Globus pallidus (tissue), 1 donor: ENCODE measurements at places on chromosomes 11 and 22.

- DNase-seq, result no peak
These were observed 148.7 kb upstream of the PGR start for GRCh38 chr11:101278286-101278685.

DNA sequence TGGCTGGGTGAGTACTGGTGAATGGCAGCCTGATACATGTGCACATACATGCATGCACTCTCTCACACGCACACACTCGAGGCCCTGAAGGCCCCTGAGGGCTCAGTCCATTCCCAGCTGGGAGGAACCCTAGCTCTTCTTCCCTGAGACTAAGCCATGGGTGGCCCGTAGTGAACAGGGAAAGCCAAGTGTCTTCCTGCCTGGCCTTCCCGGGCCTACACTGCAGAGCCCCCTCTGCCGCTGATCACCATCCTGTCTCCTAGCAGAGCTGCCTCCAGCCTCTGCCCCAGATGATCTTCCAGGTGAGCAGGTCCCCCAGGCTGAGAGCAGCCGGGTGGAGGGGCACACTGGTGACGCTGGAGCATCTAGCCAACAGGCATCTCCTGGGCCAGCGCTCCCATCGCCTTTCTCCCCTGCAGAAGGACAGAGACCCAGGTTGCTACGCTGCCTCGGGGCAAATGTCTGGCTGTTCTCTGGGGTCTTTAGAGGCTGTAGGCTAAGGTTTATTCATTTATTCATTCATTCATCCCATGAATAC lies 57.3 kb downstream of the CD82 start:
- DNase-seq, result no peak

GRCh38 chr22:30178181-30179126 lies 68.1 kb downstream of the LIF start:
- DNase-seq, result no peak

DNA sequence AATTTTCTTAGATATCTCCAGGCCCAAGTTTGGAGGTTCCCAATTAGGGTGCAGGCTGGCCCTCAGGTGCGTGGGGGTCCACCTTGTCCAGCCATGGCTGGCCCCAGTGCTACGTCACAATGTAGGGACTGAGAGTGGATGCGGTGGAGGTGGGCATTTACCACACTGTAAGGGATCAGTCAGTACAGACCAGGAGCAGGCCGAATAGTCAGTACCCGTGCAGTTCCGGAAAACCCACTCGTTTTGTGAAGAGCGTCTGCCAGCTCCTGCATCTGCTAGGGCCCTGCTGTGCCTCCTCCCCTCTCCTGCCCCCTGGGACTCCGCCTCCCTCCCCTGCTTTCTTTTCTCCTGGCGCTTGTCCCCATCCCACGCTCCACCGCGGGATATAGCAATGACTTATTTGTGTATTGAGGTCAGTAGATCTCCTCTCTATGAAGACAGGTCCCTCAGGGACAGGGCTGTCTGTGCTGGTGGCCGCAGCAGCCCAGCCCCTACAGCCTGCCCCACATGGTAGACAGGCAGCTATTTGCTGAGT lies 50.4 kb upstream of the SEPTIN5 start:
- DNase-seq, result no peak

DNA sequence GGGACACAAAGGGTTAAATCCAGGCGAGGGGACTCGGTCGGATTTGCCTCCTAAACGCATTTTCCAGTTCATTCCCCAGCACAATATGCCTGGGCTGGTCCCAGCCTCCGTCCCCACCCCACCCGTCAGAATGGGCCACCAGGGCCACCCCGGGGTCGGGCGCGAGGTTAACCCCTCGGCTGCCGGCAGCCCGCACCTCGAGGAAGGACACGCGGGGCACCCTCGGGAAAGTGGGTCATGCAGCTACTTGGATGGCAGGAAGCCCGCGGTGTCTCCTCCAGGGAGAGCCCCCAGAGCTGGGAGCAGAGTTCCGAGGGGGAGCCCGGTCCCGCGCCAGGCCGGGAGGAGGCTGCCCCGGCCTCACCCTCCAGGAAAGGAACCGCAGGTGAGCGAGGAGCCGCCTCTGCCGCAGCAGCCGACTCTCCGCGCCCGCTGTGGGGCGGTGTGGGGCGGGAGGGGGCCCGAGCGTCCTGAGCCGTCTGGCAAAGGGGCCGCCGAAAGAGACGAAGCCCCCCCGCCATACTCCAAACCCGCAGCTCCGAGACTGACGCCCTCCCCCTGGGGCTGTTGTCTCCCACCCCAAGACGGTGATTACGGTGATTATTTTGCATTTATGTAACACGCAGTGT lies 1.4 kb downstream of the NECTIN1 start:
- DNase-seq, result no peak

DNA sequence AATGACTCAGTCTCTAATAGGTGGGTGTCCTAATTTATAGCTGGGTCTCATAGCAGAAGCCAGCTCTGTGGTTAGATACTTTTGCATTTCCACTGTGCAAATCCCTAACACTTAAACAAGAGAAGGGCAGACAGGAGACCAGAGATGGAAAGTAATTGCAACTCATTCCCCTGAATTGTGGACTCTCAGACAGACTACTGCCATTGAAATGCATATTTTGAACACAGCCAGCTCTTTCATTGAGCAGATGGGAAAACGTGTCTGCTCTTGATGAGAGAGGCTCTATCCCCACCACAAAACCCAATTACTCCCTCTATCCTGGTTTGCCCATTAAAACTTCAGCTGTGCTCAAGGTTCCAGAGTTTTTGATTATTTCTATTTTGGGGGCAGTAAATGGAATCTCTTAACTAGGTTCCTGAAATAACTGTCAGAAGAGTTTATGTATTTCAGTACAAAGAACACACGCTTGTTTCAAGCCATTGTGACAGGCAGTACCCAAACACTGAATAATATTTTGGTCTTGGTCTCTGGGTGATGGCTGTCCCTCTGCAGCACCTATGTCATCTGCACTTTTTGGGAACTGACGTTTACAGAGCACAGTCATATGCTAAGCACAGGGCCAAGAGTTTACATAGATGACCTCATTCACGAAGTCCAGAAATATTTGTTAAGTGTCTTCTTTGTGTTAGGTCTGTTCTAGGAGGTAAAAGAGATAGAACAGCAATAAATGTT lies 41.7 kb downstream of the FAM227A start:
- DNase-seq, result no peak

GRCh38 chr11:114250993-114251814 lies 45.0 kb upstream of the NNMT start:
- DNase-seq, result no peak

DNA sequence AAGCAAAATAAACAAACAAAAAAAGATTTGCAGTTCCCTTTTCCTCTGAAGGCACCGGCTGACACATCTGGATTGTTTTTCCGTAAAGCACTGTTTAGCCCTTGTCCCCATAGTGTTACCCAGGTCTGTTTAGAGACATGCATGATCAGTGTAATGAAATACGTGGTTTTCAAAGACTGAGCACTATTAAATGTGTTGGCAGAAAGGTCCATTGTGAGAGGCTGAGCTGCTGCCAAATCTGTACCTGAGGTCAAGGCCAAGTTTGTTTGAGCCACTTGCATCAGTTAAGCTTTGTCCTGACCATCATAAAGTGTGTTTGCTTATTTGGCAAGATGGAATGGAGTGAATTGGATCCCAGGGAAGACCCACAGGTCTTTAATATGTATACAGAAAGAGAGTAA lies 26.3 kb downstream of the CTR9 start:
- no peak for DNase-seq
